GM12892 (cell line): ENCODE measurements at places on chromosomes 16 and 17.

DNA sequence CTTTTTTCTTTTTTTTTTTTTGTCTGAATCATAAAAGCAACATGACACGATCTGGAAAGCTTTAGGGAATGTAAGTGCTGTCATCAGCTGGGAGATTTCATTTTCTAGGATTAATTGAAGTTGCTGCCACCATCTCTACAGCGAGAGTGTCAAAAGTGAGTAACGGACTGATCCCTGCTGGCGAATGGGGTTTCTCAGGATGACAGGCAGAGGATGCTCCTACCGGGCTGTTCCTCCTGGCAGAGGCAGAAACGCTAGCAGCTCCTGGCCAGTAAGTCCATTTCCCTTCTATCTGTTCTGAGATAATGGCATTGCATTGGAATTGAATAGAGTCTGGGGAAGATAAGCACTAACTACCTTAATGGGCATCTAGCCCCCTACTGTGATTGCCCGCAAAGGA, 80.5 kb upstream of the KIFC3 start:
- DNase-seq = no peak

DNA sequence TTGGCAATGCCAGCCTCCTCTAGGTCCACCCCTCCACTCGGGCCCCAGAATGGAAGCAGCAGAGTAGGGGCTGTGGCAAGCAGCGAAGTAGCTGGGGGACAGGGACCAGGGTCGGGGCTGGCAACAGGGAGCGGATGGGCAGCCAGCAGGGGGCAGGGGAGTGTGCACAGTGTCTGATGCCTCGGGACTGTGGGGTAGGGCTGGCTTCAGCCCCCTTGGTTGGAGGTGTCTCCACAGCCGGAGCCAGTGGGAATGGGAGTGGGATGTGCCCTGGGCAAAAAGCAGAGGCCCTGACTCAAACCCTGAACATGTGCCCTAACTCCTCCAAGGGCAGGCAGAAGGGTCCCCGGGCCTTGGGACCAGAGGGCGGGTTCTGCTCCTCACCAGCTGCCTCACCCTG, 18.5 kb upstream of the ARHGAP27 start:
- DNase-seq = no peak

- no peak for DNase-seq
Measured at GRCh38 chr16:76292218-76292617, 15.0 kb downstream of the CNTNAP4 start.

DNA sequence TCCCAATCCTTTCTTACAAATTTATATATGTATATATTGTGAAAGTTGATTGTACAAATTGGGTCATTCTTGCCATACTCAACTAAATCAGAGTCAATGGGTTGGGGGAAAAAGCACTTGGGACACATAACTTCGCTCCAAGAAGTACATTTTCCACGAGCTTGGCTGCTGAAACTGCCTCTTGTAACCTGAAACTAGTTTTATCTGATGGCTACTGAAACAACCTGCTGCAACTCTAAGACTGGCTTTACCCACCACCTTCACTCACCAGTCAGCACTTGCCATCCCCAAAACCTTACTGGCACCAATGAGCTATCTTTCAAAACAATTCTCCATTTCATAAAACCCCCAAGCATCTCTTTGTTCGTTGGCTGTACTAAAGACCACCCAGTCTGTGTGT, 14.5 kb upstream of the MYCBPAP start:
- DNase-seq = no peak

- no peak for DNase-seq
Measured at GRCh38 chr16:47664653-47665325, 203.7 kb downstream of the PHKB start.

- DNase-seq = no peak
Measured at GRCh38 chr16:8796469-8797363, 723 bp downstream of the TMEM186 start.

DNA sequence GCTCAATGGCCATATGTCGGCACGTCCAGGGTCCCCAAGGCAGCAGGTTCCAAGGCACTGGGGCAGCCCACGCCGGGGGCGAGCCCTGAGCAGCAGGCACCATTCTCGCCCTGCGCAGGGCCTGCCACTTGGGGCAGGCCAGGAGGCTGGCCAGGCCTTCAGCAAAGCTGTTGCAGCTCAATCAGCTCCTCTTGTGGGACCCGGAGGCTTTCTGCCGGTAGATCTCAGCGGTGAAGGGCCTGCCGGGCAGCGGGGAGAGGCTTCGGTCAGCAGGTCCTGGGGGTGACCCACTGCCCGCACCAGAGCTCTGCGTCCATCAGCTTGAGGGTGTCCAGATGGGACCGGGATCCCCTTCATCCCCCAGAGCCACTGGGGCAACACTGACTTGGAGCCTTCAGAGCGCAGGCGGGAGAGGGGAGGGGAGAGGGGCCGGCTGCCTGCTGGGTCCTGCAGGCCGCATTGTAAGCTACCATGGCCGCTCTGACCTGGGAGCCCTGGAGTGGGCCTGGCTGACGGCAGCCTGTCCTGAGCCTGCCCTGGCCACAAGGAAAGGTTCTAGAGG, 9.5 kb upstream of the RASD1 start:
- no peak for DNase-seq

DNA sequence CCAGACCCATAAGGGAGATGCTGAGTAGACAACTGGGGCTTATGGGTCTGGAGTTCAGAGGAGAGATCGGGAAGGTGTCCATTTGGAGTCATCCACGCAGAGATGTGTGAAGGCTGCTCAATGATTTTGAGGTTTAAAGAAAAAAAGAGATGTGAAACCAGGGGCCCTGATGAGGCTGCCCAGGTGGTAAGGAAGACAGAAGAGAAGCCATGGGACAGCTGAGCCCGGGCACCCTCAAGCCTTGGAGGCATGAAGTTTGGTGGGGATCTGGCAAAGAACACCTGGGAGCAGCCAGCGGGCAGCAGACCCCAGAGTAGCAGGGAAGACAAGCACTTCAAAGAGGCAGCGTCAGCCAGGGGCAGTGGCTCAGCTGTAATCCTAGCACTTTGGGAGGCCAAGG, 20.8 kb upstream of the MYO15B start:
- no peak for DNase-seq
